Cerebellum (tissue), 4 donors: ENCODE measurements at places on chromosomes 3 and 15.

- DNase-seq: no peak
Observed at GRCh38 chr3:140342668-140343067, 335.2 kb upstream of the TRIM42 start.

DNA sequence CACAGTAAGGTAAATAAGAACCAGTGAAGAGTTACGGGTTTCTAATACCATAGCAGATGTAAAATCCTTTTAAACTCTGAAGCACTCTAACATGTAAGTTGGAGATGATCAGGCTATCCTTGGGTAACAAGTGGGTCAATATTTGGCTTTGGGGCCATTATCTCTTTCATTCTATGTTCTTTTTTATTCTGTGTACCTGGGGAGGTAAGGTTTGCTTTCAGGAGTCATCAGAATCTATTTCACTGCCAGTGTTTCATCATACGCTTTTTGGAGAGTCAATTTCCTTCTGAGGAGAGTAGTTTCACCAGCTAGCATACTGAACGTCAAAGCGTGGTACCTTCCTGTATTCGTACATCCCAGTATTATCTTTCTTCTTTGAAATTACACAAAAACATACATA is 166.5 kb downstream of the GMNC start:
- DNase-seq: no peak

DNA sequence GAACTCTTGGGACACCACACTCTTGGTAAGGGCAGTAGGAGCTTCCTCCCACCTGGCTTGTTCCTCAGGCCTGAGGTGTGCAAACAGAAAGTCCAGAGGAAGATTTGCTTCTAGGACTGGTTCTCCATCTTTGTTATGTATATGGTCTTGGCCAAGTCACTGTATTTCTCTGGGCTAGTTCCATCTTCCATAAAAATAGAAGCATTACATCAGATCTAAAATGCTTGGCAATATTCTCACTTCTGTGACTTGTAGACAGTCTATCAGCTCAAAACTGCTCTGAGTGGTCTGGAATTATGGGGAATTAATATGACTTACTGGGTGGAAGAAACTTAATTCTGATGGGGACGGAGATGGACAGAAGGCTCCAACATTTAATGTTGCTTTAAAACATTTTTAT is 55.2 kb downstream of the TMEM108 start:
- no peak for DNase-seq

- no peak for DNase-seq
Observed at GRCh38 chr3:156460206-156460611, 94.7 kb downstream of the SSR3 start.

DNA sequence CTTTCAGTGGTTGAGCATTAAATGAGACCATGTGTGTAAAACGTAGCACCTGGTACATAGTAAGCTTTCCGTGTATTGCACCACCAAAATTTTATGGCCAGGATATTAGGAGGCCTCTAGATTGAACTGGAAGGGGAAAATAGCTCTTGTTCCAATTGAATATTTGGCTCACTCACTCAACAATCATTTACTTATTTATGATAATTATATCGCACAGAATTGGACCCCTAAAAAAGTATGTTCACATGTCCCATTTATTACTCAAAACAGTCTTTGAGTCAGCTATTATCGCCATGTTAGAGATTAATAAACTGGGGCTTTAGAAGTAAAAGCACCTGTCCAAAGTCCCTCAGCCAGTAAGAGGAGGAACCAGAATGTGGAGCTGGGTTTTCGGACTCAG is 5.1 kb upstream of the TTLL3 start:
- DNase-seq: no peak

DNA sequence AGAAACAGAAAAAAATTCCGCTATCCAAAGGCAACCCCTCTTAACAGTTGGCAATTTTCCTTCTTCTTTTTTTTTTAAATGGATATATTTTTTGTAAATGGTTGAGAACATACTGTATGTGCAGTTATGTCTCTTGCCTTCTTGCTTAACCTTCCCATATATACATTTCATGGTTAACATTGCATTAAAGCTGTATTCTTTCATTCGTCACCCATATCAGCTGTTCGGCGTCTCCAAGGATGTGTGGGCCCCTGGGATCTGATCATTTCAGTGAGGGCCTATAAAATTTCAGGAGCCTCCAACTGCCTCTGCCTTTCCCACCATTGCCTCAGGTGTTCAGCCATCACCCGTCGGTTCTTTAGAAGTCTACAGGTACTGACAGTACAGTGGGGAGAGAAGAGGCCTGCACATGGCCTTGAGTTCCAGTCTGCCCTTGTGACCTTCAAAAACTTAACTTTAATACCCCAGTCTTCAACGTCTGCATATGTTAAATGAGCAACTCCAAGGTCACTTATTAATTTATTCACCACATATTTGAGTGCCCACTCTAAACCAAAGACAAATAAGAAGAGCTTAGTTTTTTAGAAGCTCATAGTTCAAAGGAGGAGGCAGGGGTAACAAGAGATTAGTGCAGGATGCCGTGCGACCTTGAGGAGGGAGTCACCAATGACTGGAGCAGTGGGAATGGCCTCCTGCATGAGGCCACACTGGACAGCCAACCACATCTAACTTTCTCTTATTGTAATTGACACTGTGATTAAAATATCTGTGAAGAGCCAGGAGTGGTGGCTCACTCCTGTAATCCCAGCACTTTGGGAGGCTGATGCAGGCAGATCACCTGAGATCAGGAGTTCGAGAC is 6.9 kb downstream of the ST6GAL1 start:
- no peak for DNase-seq

GRCh38 chr3:193744822-193745684 is 152.0 kb downstream of the OPA1 start:
- no peak for DNase-seq

GRCh38 chr3:65170390-65171042 is 482.7 kb upstream of the ADAMTS9 start:
- DNase-seq: no peak

GRCh38 chr3:8647137-8647985 is 2.8 kb upstream of the SSUH2 start:
- DNase-seq: no peak

DNA sequence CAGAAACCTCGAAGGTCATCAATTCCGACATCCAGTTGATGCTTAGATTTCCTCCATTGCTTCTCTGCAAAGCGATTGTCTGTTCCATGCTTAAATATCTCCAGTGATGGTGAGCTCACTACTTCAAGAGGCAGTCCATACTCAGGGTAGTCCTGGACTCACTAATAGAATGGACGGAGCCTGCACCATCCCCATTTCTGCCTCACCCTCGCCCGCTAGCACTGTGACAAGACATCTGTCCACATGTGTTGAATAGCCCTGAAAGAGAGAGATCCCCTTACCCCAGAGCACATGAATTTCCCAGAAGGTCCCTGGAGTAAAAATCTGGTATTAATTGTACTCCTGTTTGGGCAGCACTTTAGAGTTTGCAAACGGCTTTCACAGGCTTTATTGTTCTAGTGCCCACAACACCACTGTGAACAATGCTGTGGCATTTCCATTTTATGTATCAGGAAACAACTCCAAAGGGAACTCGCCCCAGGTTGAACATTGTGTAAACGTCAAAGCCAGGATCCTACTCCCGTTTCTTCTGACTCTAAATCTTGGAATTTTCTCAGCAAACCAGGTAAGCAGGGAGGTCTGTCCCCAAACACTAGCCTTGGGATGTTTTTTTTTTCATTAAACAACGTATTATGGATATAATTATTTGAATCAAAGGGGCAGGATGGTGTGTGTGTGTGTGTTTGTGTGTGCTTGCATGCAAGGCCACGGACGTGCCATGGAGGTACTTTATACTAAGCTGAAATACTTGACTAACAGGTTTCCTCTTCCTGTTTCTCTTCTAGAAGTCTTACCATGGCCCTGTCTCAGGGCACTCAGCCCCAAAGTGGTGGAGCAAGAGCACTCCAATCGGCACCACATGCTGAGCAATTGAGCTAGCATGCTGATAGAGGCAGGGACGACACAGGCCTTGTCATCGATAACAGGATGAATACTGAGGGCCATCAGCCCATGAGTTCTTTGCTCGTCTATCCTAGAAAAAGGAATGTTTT is 198.3 kb downstream of the OPA1 start:
- no peak for DNase-seq

DNA sequence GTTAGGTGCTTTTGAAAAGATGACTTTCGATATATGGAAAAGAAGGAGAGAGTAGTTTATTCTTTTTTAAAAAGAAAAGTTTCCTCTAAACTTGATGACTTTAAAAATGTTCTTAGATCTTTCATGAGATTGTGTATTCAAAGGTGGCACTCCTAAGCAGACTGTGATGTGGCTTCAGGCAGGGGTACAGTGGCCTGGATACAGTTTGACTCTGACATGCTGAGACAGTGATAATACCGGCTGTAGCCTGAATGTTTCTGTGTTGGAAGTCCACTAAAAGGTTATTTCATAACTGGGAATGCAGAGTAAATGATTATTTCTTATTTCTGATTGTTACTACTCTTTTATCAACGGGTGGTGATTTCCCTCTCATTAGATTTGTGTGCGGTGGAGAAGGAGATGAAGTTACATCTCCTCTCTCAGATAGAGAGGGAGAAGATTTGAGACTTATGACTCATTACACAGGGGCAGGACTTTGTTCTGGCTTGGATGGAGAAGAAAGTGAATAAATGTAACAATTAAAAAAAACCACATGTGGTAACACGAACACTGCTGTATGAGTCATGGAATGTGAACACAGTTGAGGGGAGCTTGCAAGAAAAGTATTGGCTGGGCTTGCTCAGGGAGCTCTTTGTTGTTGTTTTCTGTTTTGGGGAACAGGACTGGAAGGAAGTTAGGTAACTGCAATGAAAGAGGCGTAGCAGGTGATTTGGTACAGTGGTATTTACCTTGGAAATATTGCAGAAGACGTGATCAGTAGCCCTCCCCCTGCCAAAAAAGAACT is 21.6 kb downstream of the SPTSSB start:
- no peak for DNase-seq
